ENCODE measurements at places on chromosomes 7 and 10.

DNA sequence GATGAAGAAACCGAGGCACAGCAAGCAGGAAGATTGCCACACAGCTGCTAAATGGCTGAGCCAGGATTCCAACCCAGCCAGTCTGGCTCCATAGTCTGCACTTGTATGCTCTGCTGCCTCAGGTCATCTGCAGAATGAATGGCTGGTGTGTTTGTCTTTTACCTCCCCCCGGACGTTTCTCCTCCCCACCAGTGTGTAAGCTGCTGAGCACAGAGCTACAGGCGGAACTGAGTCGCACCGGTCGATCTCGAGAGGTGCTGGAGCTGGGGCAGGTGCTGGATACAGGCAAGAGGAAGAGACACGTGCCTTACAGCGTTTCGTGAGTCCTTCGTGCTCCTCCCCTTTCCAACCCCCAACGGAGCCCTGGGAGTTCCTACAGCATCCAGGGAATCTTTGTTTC, 2.6 kb downstream of the CNPY4 start:
- no peak for DNase-seq

GRCh38 chr10:48242171-48242904, 32.2 kb downstream of the FRMPD2 start:
- DNase-seq = no peak

GRCh38 chr10:32232378-32232777, 114.6 kb downstream of the EPC1 start:
- no peak for DNase-seq

DNA sequence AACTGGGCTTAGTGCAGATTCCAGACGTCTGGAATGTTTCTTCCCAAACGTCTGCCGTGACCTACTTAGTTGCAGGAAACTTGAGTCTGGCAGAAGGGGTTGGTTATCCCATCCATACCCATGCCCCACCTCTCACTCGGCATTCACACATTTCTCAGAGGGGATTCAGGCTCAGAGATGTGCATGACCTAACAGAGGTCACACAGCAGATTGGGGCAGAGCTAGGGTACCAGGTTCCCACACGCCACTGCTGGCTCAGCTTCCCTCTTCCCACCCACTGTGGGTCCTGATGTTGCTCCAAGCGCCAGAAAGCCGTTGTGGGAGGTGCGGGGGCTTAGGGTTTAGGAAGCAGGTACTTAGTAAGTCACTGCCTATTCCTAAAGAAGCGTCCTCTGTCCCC, 3.0 kb downstream of the UCMA start:
- DNase-seq = no peak

GRCh38 chr7:25515633-25516275, 287.5 kb upstream of the NPVF start:
- no peak for DNase-seq

GRCh38 chr10:72946963-72947362, 7.6 kb downstream of the PLA2G12B start:
- DNase-seq = no peak

DNA sequence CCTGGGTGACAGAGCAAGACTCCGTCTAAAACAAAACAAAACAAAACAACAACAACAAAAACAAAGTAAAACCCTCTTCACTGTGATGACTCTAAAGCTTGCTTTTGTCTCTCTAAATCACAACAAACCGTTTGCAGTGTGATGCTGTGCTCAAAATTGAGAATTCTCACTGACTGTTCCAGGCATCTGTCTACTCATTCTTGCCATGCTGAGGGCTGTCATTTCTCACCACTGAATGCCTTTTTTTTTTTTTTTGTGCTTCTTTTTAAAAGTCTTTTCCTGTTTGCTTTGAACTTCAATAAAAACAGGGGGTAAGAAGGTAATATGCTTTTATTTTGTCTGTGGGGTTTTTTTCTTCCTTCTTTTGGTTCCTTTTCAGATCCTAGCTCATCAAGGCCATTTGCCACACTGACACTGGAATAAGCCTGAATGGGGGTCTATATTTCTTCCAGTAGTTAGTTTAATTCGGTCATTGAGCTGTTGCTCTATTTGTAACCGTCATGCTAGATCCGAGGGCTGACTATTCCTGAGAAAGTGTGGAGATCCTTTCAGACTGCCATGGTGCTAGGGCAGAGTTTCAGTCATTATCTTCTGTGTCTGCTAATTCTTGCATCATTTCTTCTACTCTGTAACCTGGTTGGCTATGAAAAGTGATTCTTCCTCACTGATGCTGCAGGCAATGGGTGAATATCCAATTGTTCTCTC, 10.6 kb downstream of the FAS start:
- no peak for DNase-seq

DNA sequence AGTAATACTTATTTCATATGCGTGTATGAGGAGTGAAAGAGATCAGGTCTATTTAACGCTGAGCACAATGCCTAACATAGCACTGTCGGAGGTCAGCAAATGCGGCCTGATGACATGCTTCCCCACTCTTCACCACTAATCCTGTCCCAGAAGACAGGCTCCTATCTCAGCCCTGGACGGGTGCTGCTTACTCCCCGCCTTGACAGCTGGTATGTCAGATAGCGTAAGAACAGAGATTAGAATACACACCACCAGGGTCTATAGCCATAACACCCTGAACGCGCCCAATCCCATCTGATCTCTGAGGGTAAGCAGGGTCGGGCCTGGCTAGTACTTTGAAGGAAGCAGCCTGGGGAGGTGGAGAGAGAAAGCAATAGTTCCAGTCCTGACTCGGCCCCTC, 32.3 kb upstream of the TM9SF3 start:
- DNase-seq = no peak

DNA sequence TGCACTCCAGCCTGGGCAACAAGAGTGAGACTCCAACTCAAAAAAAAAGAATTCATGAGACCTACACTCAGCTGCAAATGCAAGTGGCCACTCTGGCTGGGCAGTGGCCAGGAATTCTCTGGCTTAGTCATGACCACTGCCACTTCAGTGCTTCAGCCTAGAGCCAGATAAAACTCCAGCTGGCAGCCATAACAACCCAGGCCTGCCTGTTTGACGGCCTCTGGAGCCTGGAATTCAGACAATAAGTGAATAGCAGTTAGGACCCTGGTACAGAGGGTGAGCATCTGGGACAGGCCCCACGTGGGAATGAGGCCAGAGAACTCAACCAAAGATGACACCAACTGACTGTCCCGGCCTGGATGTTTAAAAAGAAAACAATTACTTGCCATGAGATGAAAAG, 18.9 kb downstream of the RCC1L start:
- no peak for DNase-seq

GRCh38 chr7:26658389-26659084, 205.9 kb downstream of the SKAP2 start:
- no peak for DNase-seq

DNA sequence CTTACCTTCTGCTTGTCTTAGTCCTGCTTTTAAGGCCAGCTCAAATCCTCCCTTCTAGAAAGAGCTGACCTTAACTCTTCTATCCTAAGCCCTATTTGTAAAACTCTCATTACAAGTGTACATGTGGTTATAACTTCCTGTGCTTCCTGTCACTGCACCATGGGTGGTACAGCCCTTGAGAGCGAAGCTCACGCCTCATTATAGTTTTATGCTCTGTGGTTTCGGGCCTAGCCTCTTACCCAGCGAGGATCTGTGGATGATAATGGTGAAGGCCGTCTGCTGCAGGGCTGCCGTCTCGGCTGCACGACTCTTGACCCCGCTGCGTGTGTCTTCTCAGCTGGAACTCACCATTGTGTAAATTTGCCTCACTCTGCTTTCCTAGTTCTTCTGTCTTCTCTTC, 74.6 kb downstream of the CUL1 start:
- DNase-seq = peak; percentile 7

DNA sequence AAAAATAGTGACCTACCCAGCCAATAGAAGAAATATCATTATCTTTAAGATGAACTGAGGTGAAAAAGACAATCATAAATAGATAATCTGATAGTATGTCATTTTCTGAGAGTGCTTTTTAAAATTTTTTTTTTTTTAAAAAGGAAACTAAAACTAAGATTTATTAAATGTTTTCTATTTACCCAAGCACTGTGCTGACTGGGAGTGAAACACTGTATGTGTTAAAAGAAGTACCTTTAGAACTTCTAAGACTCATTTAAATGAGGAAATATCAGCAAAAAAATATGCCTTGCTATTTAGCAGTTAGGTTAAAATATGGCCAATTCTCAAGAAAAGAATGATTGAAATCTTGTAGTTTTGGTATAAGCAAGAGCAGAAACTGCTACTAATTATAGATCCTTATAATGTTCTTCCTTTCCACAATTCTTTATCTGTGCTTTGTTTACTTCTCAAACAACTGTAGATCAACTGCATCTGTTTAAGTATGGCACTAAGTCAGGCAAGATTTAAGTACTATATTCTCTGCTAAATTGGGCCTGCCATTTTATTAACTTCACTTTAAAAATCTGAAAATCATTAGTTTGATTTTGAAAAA, 39.5 kb upstream of the WNT2 start:
- DNase-seq = no peak

GRCh38 chr10:89838044-89838615, 136.7 kb downstream of the KIF20B start:
- DNase-seq = no peak

GRCh38 chr10:127174866-127175265, 21.5 kb downstream of the INSYN2A start:
- DNase-seq = no peak

DNA sequence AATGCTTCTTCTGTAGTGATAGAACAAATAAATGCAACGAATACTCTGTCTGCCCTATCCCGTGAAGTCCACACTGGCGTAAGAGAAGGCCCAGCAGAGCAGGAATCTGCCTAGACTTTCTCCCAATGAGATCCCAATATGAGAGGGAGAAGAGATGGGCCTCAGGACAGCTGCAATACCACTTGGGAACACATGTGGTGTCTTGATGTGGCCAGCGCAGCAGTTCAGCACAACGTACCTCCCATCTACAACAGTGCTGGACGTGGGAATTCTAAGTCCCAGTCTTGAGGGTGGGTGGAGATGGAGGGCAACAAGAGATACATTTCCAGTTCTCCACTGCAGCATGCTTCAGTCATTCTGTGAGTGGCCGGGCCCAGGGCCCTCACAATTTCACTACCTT, 45.8 kb downstream of the FIGNL1 start:
- DNase-seq = no peak

- no peak for DNase-seq
Observed at GRCh38 chr7:156029460-156030007, 217.3 kb upstream of the SHH start.

DNA sequence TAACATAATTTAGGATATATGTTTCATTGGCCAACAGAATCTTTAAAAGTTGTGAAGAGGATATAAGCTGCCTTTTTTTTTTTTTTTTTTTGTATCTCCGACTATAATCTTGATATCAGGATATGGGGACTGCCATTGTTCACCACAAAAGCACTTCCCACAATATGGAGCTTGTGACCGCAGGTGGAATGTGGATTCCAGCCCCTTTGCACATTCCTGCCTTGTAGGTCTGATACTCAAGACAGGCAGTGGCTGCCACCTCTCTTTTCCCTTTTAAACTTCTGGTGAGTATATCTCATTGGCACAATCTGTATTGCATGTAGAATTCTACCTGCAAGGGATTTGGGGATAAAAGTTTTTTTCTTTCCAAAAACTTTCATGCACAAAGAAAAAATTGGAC, 272.7 kb upstream of the VWC2 start:
- no peak for DNase-seq

GRCh38 chr7:77459311-77459726, 43.2 kb upstream of the GSAP start:
- no peak for DNase-seq

- no peak for DNase-seq
Observed at GRCh38 chr10:88651101-88651551, 13.1 kb upstream of the LIPF start.

GRCh38 chr7:23356726-23357125, 57.6 kb downstream of the MALSU1 start:
- DNase-seq = no peak

- no peak for DNase-seq
Observed at GRCh38 chr10:97180986-97181385, 4.8 kb downstream of the SLIT1 start.

DNA sequence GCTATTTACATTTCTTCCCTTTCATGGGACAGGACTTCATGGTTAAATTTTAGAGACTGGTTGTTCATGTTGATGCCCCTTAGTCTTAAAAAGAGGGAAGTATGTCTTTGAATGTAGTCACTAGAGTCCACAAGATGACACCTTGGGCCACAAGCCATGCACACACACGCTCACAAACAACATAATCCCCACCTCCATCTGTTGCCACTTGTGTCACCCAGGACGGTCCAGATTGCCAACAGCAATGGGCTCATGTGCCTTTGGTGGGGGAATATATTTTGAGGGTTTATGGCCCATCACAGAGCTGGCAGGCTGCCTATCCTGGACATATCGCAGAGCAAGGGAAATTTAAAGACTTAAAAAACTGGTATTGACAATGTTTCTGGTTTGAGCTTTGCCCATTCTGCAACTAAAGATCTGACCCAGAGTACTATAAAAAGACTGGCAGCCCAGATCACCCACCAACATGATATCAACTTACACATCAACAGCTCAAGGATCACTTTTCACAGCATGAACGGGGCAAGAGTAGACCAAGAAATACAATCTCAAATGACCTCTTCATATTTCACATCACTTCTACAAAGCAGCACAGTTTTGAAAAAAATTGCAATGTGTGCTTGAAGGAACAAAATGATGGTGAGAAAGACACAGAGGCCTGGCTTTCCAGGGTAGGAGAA, 50.5 kb downstream of the STRA8 start:
- DNase-seq = no peak

GRCh38 chr7:147265528-147265927, 1148.9 kb downstream of the CNTNAP2 start:
- no peak for DNase-seq

DNA sequence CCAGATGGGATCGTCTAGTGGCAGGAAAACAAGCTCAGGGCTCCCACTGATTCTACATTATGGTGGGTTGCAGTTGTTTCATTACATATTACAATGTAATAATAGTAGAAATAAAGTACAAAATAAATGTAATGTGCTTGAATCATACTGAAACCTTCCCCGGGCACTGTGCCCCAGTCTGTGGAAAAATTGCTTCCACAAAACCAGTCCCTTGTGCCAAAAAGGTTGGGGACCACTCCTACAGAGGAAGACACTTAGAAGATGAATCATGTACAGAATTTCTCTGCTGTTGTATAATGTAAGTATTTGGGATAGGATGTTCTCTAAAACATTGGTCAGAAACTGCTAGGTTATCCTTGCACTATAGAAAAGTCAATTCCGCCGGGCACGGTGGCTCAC, 11.3 kb upstream of the PHYH start:
- no peak for DNase-seq

GRCh38 chr7:154503962-154504550, 451.9 kb downstream of the DPP6 start:
- no peak for DNase-seq

- no peak for DNase-seq
Observed at GRCh38 chr7:77933394-77933793, 134.8 kb downstream of the PHTF2 start.

- DNase-seq = no peak
Observed at GRCh38 chr10:31520986-31521831, 202.2 kb downstream of the ZEB1 start.

GRCh38 chr7:70923181-70923845, 208.6 kb upstream of the GALNT17 start:
- DNase-seq = no peak

GRCh38 chr10:84198206-84198915, 4.0 kb downstream of the CDHR1 start:
- no peak for DNase-seq

Data from stimulated activated CD8-positive, alpha-beta memory T cell treated with anti-CD3 and anti-CD28 coated beads, Interleukin-4, amount 100 ng/mL, for 24 hours (primary cell).